ENCODE measurements at places on chromosomes 2 and 18.

- DNase-seq: no peak
These were observed 230.3 kb upstream of the TRIB2 start for GRCh38 chr2:12486205-12487118.

GRCh38 chr2:68293755-68294154 lies 26.0 kb downstream of the CNRIP1 start:
- no peak for DNase-seq

DNA sequence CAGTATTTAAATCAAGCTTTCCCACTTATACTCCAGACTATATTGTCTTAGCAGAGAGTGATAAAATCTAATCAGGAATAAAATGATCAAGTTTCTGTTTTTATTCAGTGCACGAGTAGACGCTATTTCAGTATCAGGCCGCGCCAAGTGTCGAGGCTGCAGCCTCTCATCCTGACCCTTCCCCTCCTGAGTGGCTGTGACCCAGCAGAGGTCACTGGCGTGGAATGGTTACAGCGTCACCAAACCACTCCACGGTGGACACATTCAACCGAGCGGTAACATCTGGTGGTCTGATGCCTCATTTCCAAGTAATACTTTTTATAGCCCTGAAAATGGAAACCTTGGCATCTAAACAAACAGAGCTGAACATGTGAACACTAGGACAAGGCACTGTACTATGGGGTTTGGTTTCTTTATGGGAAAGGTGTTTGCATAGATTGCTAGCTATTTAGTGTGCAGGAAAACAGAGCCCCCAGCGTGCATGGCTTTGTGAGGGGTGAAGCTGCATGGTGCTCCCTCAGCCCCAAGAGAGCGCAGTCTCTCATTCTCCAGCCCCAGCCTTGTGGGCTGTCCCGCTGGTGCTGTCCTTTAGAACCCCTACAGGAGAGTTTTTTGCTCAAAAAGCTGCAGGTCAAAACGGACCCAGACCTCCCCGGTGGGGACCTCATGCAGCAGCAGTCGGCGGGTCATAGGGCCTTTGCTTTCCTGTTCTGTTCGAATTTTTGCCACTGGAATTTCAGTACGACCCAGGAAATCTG lies 28.4 kb downstream of the FAM228A start:
- DNase-seq: no peak

GRCh38 chr2:38496927-38497669 lies 105.6 kb downstream of the HNRNPLL start:
- DNase-seq: no peak

- no peak for DNase-seq
These were observed 94.3 kb downstream of the ZFP36L2 start for GRCh38 chr2:43131890-43132682.

GRCh38 chr18:23587220-23587642 lies 925 bp upstream of the NPC1 start:
- DNase-seq: no peak
